ACHN (cell line): ENCODE measurements at places on chromosomes 1 and 21.

DNA sequence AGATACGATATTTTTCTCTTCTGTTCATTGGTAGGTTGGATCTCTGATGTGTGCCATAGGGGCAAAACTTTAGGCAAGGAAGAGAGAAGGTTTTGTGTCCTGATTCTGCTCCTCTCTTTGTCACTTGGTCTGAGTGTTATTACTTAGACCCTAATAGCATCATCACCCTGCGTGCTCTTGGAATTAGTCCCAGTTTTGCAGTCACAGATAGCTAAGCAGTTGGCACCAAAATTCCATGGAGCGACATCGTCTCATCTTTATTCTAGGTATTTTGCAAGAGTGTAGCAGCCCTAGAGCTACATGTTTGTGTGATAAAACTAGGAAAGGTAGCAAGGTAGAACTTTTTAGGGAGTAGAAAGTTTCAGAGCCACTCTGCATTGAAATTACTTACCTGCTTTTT is 23.8 kb downstream of the PIP5K1A start:
- peak; percentile 27 for DNase-seq

DNA sequence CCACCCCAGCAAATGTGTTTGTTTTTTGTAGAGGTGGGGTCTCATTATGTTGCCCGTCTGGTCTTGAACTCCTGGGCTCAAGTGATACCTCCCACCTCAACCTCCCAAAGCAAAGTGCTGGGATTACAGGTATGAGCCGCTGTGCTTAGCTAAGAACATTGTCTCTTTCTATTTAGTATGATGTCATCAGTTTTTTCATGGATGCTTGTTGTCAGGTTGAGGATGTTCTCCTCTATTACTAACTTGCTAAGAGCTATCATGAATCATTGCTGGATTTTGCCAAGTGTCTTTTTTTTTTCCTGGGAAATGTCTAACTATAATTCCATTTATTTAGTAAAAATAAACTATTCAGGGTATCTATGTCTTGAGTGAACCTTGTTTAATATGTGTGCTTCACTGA is 19.0 kb upstream of the MPC2 start:
- DNase-seq: no peak

DNA sequence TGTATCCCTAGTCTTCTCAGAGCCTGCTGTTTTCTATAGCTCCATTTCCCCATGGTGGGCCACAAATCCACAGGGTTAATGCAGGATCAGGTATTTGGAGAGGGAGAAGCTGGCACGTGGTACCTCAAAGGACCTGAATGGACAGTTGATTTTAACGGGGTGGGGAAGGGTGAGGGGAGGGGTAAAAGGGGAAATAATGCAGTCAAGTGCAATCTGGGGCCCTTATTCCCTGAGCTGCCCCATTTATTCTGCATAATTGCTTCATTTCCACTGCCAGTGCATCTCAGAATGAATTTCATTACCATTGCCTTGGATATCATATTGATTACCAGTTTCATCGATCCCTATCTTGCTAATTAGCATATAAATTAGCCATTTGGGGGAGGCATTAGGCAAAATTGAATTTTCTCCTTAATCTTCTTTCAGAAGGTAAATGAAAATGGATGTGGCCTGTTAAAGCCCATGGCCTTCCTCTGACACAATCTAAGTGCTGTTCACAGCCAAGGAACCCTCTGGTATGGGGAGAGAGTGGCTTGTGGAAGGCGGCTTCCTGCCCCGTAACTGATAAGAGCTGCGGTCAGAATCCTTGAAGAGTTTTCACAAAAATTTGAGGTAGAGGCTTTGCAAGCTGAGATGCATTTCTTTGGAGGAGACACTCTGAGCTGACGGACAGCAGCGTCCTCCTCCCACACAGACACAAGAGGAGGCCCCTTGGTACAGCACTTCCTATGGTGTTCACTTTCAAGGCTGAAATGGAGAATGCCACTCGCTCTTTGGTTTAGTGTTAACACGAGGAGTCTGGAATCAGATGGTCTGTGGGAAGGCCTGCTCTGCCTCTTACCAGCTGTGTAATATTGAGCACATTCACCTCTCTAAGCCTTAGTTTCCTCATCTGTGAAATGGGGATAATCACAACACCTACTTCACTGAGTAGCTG is 34.4 kb downstream of the PHC2 start:
- DNase-seq: no peak

GRCh38 chr21:36532769-36533467 is 53.0 kb upstream of the CLDN14 start:
- no peak for DNase-seq

GRCh38 chr1:30109853-30110252 is 613.5 kb downstream of the MATN1 start:
- no peak for DNase-seq

DNA sequence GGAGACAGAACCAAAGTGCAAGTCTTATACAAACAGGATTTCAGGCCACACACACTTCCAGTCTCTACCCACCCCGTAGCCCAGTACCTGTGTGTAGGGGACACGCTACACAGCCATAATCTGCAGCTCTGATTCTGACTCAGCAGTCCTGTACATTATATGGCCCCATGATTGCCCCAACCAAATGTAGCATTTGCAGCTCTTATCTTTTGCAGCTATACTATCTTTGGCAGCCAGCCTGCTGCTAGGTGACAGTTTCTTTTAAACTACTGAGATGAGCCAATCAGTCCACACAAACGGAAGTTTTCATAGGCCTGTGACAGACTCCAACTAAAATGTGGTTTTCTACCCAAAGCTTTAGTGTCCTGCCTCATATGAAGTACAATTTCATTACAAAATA is 259.6 kb upstream of the ST6GALNAC5 start:
- DNase-seq: no peak

DNA sequence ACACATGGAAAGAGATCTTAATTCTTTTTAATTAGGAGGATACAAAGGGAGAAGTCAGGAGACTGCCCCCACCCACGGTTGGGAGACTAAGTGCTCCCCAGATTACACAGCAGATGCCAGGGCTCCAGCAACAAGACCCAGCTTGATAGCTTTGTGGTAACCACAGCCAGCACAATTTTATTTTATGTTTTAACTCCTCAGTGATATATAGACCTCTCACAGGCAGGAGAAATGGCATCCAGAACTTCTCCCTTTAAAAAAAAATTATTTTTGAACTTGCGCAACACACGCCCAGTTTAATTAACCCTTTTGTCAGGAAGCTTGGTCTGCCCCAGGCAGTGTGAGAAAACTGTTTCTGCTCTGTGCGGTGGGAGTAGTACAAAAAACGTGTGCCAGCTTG is 62.6 kb upstream of the ACOT11 start:
- no peak for DNase-seq

GRCh38 chr1:226062558-226063223 is at the start of gene H3-3A:
H3-3A (plus strand) TSS chr1:226062716; CDS start chr1:226064352, 1,636 bp downstream.
- DNase-seq: peak; percentile 94

GRCh38 chr1:2172551-2173146 is 21.9 kb downstream of the FAAP20 start:
- no peak for DNase-seq
